ENCODE measurements at places on chromosomes 11 and 22. TPM values are rescaled to one million over a fixed set of nuclear protein-coding genes. Genes with fewer than 3 reads are reported as not detected.

GRCh38 chr11:5234381-5234834 is at the start of gene HBD:
TSS of gene HBD (minus strand) at chr11:5234483. CDS start at chr11:5234433, 50 bp downstream.
- H3K27ac ChIP-seq, result no peak within 1 kb of the TSS
- peaks cover 5% of the 10 kb centered on the region for H3K4me1 ChIP-seq
- DNase-seq, result no peak
- peaks cover 4% of the 10 kb centered on the region for H3K27me3 ChIP-seq

NCR3LG1 gene
- 12.3 TPM for total RNA-seq

GRCh38 chr22:30865656-30866055 is 102.9 kb downstream of the MORC2 start:
- no peaks in the 10 kb centered on the region for H3K36me3 ChIP-seq
- no peak overlapping the region for H3K4me3 ChIP-seq

DNA sequence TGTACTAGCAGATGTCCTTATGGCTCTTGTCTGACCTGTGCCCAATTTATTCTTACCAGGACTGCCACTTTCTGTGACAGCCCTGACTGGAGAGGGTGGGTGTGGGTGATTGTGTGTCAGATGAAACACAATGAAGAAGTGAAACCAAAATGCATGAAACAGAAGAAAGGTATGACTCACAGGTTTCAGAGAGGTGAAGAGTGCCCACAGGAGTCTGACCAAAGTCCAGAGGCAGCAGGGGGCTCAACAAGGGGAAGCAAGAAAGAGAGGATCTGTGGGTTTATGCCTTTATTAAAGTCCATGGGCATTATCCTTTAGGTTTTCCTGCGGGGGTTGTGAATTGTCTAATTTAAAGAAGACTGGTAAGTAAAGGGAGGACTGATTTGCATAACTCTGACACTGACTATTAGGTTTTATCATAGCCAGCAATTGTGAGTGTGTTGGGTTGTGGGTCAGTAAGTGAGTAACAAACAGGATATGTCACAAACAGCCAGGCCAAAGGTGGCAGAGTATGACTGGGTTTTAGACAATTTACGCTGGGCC is 3.9 kb upstream of the OR4C6 start:
- no peaks in the 10 kb centered on the region for H3K4me1 ChIP-seq
- no peaks in the 10 kb centered on the region for H3K36me3 ChIP-seq
- DNase-seq, result no peak
- no peak overlapping the region for H3K27ac ChIP-seq
- H3K4me3 ChIP-seq, result no peak overlapping the region

GRCh38 chr11:103805688-103806009 is 230.8 kb upstream of the DDI1 start:
- H3K27ac ChIP-seq, result peak overlapping the region; percentile 29
- no peaks in the 10 kb centered on the region for H3K4me1 ChIP-seq
- H3K27me3 ChIP-seq, result no peaks in the 10 kb centered on the region
- DNase-seq, result no peak
- no peak overlapping the region for H3K4me3 ChIP-seq

- peak overlapping the region; percentile 86 for H3K4me3 ChIP-seq
- peaks cover 46% of the 10 kb centered on the region for H3K4me1 ChIP-seq
- peaks cover 3% of the 10 kb centered on the region for H3K36me3 ChIP-seq
These were observed 5.2 kb upstream of the WEE1 start for GRCh38 chr11:9568161-9568853.

DNA sequence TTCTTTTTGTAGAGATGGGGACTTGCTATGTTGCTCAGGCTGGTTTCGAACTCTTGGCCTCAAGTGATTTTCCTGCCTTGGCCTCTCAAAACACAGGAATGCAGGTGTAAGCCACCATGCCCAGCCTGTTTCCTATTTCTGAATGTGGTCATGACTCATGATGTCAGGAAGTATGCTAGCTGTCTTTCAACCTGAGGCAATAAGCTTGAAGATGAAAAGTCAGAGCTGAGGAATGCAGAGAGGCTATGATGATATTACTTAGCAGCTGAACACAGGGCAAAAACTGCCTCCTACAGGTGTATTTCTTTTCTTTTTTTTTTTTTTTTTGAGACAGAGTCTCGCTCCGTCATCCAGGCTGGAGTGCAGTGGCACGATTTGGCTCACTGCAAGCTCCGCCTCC is 9.0 kb upstream of the NUCB2 start:
- H3K4me1 ChIP-seq, result peaks cover 9% of the 10 kb centered on the region
- DNase-seq, result no peak
- no peak overlapping the region for H3K4me3 ChIP-seq
- peaks cover 4% of the 10 kb centered on the region for H3K27me3 ChIP-seq

- no peak for DNase-seq
- no peaks in the 10 kb centered on the region for H3K27me3 ChIP-seq
- H3K27ac ChIP-seq, result no peak overlapping the region
- peaks cover 20% of the 10 kb centered on the region for H3K4me1 ChIP-seq
- H3K36me3 ChIP-seq, result peaks cover 4% of the 10 kb centered on the region
These were observed 252.1 kb upstream of the CCDC179 start for GRCh38 chr11:23112390-23112789.

B4GALNT4 gene
- 185 TPM for total RNA-seq

GAS2 gene
- 15.6 TPM for total RNA-seq

PRRG4 gene
- 6.0 TPM for total RNA-seq

OR5B21 gene
- total RNA-seq, result not detected

STK33 gene
- total RNA-seq, result 2.8 TPM

- no peaks in the 10 kb centered on the region for H3K36me3 ChIP-seq
- H3K27ac ChIP-seq, result no peak overlapping the region
- peaks cover 18% of the 10 kb centered on the region for H3K4me1 ChIP-seq
- DNase-seq, result no peak
- H3K27me3 ChIP-seq, result no peaks in the 10 kb centered on the region
These were observed 21.5 kb upstream of the CHKA start for GRCh38 chr11:68142441-68143309.

DNA sequence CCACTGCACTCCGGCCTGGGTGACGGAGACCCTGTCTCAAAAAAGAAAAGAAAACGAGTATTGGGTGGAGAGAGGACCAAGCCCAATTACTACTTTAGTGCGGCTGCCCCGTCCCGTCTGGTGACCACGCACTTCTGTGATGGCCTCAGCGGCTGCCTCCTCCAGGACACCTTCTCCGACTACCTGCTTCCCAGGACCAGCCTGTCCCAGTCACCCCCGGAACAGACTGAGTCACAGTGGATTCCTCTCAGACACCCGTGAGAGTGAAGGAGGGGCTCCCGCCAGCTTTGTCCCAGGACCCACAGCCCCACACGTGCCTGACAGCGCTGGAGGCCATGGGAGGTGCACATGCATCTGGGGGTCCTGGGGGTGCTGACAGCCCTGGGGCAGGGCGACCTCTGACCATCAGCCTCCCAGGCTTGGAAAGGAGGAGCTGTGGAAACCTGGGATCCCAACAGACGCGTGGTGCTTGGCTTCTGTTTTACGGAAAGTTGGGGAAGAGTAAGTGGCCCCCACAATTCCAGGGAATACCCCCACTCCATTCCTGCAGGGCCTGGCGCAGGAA is 4.8 kb downstream of the DRD4 start:
- H3K4me1 ChIP-seq, result no peaks in the 10 kb centered on the region
- no peaks in the 10 kb centered on the region for H3K36me3 ChIP-seq
- H3K27ac ChIP-seq, result no peak overlapping the region
- no peak overlapping the region for H3K4me3 ChIP-seq

SHISA8 gene
- 0.22 TPM for total RNA-seq

DNA sequence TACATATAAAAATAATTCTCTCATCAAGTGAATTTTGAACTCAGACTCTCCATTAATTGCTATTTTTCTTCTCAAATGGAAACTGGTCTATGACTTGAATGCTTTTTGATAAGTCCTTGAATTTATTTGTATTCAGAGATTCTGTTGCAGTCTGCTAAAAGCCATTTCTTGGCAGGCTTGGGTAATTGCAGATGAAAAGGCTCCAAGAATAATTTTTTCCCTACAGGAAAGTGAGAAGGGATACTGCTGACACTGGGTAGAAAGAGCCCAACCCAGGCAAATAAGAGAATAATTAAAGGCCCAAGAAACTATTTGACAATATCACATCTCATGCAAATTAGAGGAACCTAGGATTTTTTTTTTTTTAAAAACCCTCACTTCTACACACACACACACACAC is 246.5 kb upstream of the DDI1 start:
- no peaks in the 10 kb centered on the region for H3K36me3 ChIP-seq
- no peaks in the 10 kb centered on the region for H3K4me1 ChIP-seq
- no peak overlapping the region for H3K27ac ChIP-seq
- H3K27me3 ChIP-seq, result no peaks in the 10 kb centered on the region
- H3K4me3 ChIP-seq, result no peak overlapping the region
- DNase-seq, result no peak

OR8D4 gene
- not detected for total RNA-seq

GRCh38 chr11:74086242-74086884 is 77.5 kb upstream of the UCP3 start:
- no peak overlapping the region for H3K4me3 ChIP-seq
- H3K27me3 ChIP-seq, result no peaks in the 10 kb centered on the region
- no peak for DNase-seq
- peaks cover 33% of the 10 kb centered on the region for H3K36me3 ChIP-seq

BCO2 gene
- total RNA-seq, result 2.7 TPM

APLNR gene
- 0.36 TPM for total RNA-seq

DCHS1 gene
- 54.9 TPM for total RNA-seq

- no peak for DNase-seq
- H3K4me1 ChIP-seq, result peaks cover 6% of the 10 kb centered on the region
- no peak overlapping the region for H3K4me3 ChIP-seq
- H3K36me3 ChIP-seq, result peaks cover 12% of the 10 kb centered on the region
- H3K27me3 ChIP-seq, result no peaks in the 10 kb centered on the region
These were observed 11.6 kb downstream of the LARGE2 start for GRCh38 chr11:45933846-45934579.

DNA sequence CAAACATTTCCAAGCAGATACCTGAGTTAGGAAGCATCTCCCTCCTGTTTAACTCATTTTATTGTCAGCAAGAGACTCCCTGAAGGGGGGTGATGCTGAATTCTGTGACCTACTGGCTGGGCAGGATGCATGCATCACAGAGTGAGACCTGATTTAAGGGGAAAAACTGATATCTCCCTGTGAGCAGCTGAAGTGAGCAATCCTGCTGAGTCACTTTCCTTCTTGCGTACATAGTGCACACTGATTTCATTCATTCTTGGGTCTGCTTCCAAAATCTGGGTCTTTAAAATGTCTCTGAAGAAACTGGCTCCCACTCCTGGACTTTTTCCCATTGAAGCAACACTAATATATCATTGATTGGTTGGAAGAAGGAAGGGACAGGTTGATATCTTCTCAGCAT is 23.3 kb downstream of the P4HA3 start:
- no peaks in the 10 kb centered on the region for H3K36me3 ChIP-seq
- H3K4me3 ChIP-seq, result no peak overlapping the region
- H3K27ac ChIP-seq, result no peak overlapping the region
- no peak for DNase-seq

DNA sequence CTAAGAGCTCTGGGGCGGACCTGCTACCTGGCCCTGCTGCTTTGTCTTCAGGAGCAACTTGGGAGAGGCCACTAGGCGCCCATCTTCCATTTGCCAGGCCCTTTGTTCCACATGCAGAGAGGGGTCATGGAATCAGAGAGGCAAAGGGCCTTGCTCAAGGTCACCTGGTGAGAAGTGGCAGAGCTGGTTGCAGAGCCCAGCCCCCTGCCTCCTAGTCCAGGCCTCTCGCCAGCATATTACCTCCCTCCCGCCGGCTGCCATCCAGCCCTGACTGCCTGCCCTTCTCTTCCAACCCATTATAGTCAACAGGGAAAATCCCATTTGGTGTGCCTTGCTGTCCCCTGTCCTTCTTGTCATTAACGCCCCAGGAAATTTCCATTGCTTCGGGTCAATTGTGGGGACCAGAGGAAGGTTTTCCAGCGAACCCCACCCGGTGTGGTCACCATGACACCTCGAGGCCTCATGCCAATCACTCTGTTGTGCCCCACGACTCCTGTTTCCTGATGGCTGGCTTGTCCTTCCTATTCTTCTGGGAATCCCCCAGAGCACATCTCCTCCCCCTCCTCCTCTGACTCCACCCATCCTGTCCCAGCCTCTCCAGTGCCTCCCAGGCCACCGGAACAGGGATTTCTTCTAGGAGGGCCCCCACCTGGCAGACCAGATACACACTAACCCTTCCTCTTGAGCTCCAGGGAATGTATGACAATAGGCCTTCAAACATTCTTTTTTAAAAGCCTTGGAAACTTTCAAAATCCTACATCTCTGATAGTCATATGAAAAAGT is 77.0 kb downstream of the NECTIN1 start:
- no peaks in the 10 kb centered on the region for H3K36me3 ChIP-seq
- no peak overlapping the region for H3K4me3 ChIP-seq
- peaks cover 11% of the 10 kb centered on the region for H3K27me3 ChIP-seq
- no peak for DNase-seq

GRCh38 chr11:65059523-65059922 is 1.2 kb upstream of the NAALADL1 start:
- H3K27ac ChIP-seq, result no peak overlapping the region
- H3K27me3 ChIP-seq, result no peaks in the 10 kb centered on the region
- H3K4me3 ChIP-seq, result no peak overlapping the region
- no peaks in the 10 kb centered on the region for H3K4me1 ChIP-seq
- DNase-seq, result no peak

- no peak for DNase-seq
- H3K27me3 ChIP-seq, result no peaks in the 10 kb centered on the region
- H3K36me3 ChIP-seq, result peaks cover 16% of the 10 kb centered on the region
- no peak overlapping the region for H3K4me3 ChIP-seq
- H3K27ac ChIP-seq, result no peak overlapping the region
These were observed 165.2 kb downstream of the PGR start for GRCh38 chr11:100964435-100964834.

DNA sequence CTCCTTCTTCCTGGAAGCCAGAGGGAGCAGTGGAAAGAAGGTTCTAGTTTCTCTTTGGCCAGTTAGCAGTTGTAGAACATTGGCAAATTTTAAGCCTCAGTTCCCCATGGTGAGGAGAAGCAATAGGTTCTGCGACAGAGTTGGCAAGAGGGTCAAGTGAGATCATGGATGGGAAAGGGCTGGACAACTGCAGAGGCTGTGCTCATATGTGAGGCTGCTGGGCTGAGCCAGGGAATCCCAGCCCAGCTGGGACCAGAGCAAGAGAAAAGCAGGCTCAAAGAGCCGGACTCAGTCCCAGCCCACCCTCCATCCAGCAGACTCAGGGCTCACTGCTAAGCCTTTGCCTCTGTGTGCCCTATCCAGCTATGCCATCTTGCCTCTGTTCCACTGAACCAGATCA is 66.8 kb upstream of the MYOD1 start:
- peaks cover 51% of the 10 kb centered on the region for H3K27me3 ChIP-seq
- H3K27ac ChIP-seq, result no peak overlapping the region
- DNase-seq, result no peak
- no peaks in the 10 kb centered on the region for H3K36me3 ChIP-seq
- peaks cover 11% of the 10 kb centered on the region for H3K4me1 ChIP-seq

Measured in type B pancreatic cell (in vitro differentiated cells).